ENCODE measurements at places on chromosomes 2 and 18.
A peak's percentile ranks its signal among the peaks of the same experiment; 100 is the strongest.

GRCh38 chr2:28321426-28321825, 71.2 kb upstream of the FOSL2 start:
- DNase-seq, result no peak

DNA sequence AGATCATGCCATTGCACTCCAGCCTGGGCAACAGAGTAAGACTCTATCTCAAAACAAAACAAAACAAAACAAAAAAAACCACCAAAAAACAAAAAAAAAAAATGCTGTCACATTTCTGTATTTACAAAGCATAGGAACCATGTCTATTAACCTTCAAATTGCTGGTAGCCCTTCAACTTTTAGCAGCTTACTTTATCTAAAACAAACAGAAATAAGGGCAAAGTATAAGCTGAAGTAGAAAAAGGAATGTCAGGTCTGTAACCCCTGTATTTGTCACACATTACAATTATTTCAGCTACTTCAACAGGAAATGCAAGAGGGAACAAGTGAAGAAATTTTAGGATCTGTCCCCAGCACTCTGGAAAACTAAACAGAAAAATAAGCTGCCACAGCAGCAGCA, 25.4 kb downstream of the TYMS start:
- DNase-seq, result no peak

- DNase-seq, result no peak
Observed at GRCh38 chr2:198186257-198186656, 381.9 kb downstream of the PLCL1 start.

- no peak for DNase-seq
Observed at GRCh38 chr2:17107871-17108270, 410.4 kb downstream of the RAD51AP2 start.

DNA sequence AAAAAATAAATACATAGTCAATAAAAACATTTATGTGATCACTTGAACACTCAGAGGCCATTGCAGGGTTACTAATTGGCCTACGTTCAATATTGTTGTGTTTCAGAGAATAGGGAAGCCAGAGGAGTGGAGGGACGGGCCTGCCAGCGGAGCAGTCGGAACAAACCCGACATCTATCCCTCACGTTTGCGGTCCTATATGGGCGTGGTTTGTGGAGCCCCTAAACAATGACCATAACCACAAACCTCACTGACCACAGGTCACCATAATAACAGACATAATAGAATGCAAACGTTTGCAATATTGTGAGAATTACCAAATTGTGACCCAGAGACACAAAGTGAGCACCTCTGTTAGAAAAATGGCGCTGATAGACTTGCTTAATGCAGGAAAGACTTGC, 19.5 kb upstream of the ZNF516 start:
- DNase-seq, result no peak

GRCh38 chr18:76619261-76619620, 124.2 kb upstream of the ZNF516 start:
- DNase-seq, result no peak

- no peak for DNase-seq
Observed at GRCh38 chr2:149313512-149313972, 16.8 kb upstream of the LYPD6 start.

- no peak for DNase-seq
Observed at GRCh38 chr18:74905247-74905646, 303.7 kb downstream of the PTGR3 start.

DNA sequence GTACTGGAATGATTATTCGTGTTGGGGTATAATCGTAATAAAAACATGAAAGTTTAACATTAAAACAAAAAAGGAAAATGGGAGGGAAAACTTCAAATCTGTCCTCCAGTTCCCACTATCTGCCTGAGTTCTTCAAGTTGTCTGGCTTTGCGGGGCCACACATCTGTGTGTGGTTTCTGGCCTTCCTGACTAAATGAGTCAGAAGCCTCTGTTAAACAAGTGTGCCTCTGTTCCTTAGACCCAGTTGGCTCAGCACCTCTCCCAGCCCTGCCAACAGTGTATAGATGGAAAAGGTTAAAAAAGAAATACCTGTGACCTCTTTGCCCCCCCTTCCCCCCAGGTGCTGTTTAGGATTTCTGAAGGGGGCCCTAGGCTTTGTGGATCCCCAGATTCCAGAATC, 30.2 kb downstream of the XDH start:
- peak; percentile 40 for DNase-seq

DNA sequence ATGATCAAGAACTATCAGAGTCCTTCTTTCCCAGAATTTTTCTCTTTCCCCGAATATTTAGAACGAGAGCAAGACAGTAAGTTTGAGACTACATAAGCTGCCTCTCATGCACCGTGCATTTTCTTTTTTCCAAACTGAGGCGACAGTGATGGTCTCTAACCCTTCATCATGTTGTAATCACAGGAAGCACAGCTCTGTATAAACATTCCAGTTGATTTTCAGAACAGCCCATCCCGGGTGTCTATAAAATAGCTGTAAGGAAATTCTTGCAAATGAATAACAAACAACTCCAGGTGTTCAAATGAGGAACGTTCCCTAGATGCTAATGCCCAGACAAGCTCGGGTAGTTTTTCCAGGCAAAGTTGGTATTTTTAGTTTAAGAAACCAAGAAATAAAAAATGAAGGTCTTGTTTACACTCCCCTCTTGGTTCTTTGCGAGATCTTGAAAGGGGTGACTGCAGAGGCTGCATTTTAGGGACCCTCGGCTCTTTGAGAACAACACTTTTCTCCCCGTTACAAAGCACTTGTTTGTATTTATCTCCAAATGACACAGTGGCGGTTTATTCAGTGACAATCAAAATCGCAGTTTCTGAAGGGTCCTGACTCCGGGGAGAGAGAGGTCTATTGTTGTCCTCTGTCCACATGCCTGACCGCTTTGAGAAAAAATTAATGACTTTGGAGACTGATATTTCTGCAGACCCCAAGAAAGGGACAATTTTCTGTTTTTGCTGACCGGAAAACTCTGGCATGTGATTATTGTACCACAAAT, 101.1 kb upstream of the NCK2 start:
- no peak for DNase-seq

DNA sequence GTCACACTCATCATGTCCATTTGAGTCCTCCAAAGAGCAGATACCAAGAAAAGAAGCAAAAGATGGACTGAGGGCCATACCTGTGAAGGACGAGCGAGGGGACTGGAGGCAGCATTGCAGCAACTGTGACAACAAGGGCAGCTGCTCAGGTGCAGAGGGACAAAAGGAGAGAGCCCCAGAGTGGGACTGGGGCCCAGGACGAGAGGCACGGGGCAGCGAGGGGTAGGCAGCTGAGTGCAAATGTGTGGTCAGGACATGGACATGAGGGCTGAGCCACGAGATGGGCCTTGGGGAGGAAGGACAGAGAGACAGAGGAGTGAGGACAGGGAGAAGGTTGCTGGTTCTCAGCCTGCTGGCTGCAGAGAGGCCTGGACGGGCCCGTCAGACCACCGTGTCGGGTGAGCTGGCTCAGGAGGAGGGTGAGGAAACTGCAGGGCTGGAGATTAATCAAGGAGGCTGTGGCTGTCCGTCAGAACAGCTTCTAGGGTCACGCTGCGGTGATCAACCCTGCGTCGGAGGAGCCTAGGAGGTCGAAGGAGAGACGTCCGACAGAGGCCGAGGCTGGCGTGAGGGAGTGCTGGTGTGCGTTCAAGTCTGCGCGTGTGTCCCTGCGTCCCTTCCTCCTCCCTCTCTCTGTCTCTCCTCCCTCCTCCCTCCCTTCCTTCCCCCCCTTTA, 206.8 kb upstream of the HDAC4 start:
- no peak for DNase-seq

GRCh38 chr2:114527330-114527983, 85.0 kb downstream of the DPP10 start:
- DNase-seq, result no peak

- DNase-seq, result no peak
Observed at GRCh38 chr2:24209389-24210105, 34.7 kb downstream of the FAM228A start.

DNA sequence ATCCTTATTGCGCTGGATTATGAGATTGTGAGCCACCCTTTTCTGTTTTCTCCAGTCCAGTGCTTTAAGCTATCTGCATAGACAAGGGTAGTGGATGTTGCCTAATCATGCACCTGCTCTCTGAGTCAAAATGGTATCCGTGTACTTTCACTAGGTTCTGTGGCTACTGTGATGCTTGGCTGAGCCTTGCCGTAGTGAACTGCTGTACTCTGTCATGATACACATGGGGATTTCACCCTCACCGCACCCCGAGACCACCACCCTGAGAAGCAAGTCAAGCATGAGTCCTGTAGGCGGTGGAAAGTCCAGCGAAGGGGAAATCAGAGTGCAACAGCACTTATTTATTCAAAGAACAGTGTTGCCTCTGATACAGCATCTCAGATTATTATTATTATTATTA, 55.0 kb downstream of the ARHGAP25 start:
- peak; percentile 55 for DNase-seq

DNA sequence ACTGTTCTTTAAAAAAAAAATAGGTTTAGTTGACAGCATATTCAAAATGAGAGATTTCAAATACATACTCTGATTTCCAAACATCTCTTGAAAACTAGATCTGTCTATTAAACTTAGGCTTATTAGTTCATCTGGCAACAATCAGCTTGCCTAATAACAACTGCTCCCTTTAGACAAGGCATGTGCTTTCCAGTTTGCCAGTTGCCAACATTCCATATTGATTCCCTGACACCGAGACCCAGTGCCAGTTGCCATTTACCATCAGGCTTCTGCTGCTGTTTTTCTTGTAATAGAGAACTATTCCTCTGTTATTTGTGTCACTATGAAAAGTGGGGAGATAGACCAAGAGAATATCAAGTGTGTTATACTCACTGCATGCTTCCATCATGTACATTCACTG, 256.0 kb downstream of the C1D start:
- DNase-seq, result no peak

DNA sequence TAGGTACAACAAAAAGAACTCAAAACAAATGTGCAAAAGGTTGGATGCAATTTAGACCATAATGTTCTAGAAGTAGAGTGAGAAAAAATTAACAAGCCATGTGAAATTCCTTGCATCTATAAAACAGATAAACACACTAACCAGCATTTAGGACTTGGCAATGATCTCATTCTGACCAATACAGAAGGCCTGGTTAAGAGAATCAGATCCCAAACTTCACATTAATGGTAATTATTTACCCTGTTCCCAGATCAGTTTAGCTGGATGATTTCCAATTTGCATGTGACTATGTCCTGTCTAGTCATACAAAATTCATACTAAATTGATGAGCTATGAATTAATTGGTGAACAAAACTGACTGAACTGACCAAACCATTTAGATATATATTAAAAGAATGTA, 98.4 kb upstream of the FIGN start:
- DNase-seq, result no peak

DNA sequence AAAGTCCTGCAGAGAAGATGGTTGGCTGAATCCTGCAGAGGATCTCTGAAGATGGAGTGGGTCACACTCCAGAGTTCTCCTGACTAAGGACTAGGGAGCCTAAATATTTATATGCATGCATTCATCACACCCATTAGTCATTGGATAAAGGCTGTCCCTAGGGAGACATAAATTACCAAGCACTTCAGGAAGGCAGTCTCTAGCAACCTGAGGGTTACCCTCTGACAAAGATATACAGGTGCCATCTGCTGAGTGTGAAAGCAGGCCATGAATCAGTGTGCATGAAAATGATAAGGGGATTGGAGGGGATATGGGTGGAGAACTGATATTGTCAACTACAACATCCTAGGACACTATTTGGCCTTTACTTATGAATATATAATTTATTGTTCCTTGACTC, 294.8 kb upstream of the DDX18 start:
- no peak for DNase-seq

GRCh38 chr2:113000436-113000835, 4.8 kb upstream of the IL36A start:
- no peak for DNase-seq

DNA sequence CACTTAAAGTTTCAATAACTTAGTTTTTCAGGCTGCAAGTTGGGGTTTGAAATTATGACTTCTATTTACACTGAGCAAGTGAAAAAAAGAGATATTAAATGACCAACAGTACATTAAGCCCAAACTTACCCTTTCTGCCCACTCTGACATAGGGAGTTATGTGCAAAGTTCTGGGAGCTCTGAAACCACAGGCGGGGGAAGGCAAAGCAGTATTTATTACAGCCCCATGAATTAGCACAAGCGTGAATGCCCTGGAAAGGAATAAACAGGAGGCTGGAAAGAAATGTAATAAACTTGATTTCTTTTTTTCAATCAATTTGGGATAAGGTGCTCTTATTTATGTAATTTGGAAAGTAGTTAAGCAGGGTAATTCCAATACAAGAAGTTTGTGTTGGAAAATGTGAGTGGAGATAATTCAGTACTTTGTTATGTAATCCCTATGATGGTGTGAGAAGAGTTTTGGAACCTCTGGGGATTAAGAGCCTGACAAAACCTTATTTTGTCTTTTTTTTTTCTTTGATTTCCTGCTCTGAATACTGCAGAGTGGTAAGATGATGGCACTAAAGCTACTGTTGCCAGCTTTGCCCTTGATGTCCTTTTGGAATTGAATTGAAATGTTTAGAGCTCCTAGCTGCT, 351.5 kb downstream of the ARHGAP15 start:
- DNase-seq, result no peak

GRCh38 chr18:60982329-60982695, 350.9 kb upstream of the CDH20 start:
- no peak for DNase-seq

DNA sequence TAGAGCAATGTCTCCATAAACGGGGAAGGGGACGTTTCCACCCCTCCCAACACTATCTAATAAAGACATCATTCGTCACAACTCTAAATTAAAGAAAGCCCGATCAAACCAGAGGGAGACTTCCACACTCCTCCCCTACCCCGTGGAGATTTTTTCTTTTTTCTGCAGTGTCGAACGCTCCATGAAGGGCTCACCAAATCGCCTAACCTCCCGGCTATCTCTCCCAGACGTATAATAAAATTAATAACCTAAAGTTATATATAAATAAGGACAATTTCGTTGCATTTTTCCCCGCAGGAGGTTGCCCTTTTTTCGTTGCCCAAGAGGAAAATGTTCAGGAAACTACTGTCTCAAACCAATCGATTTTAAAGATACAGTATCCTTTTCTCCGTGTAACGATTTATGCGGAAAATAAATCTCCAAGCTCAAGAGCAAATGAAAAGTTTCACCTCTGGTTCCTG, 2.4 kb downstream of the EVX2 start:
- DNase-seq, result no peak

DNA sequence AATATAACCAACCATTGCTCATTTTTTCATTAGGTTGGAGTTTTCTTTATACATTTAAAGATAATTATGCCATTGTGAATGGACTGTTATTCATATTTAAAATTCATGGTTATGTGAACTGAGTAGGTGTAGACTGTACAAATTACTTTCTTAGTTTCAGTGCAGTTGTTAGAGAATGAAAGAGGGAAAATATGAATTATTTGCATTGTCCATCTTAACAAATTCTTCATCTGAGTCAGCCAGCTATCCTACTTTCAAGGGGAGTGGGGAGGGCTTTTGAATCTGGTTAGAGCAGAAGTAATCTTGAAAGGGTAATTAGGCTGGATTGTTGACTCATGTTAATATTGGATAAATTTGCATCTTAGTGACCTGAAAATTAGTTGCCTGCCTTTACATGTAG, 212.0 kb downstream of the MCFD2 start:
- DNase-seq, result no peak

All from CD4-positive, CD25-positive, alpha-beta regulatory T cell (primary cell).